ENCODE measurements at places on chromosomes 1 and 21.

GRCh38 chr21:35394634-35395369, 345.7 kb upstream of the RUNX1 start:
- DNase-seq, result no peak

GRCh38 chr1:78360584-78360983, 130.2 kb upstream of the PTGFR start:
- DNase-seq, result no peak

DNA sequence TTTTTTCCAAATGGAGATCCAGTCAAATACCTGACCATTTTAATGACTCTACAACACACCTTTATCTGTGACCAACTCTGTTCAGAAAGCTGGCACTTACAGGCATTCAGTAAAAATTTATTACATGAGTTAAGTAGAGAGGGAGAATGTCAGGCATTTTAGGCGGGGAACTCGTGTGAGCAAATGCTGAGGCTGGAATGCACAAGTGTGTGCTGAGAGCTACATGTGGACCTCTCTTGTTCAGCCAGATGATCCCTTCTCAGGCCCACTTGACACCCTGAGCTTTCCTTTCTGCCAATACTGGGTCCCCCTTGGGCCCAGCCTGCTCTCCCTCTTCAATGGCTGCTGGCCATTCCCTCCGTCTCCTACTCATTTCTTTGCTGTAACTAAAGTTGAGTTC, 11.7 kb downstream of the PPIH start:
- no peak for DNase-seq

- no peak for DNase-seq
These were observed 232.3 kb downstream of the GPR52 start for GRCh38 chr1:174680101-174680500.

DNA sequence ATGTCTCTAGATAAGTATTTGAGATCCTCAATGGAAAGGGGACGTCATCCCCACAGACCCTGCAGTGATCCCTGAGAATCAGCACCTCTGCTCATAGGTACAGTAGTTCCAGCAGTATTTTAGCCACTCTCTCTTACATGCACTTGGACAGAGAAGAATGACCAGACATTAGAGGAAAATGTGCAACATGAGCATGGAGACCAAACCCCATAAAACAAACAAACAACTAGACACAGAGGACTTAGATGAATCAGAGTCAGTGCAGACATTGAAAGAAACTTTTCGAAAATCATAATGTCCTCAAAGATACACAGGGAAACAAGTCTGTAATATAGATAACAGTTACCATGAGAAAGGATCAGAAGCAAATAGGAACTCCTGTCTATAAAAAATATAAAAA, 108.2 kb downstream of the LYPLAL1 start:
- DNase-seq, result no peak

GRCh38 chr1:17629460-17629859, 90.0 kb downstream of the ARHGEF10L start:
- DNase-seq, result no peak
